NAMALWA (cell line): ENCODE measurements at places on chromosomes 7 and 10.

DNA sequence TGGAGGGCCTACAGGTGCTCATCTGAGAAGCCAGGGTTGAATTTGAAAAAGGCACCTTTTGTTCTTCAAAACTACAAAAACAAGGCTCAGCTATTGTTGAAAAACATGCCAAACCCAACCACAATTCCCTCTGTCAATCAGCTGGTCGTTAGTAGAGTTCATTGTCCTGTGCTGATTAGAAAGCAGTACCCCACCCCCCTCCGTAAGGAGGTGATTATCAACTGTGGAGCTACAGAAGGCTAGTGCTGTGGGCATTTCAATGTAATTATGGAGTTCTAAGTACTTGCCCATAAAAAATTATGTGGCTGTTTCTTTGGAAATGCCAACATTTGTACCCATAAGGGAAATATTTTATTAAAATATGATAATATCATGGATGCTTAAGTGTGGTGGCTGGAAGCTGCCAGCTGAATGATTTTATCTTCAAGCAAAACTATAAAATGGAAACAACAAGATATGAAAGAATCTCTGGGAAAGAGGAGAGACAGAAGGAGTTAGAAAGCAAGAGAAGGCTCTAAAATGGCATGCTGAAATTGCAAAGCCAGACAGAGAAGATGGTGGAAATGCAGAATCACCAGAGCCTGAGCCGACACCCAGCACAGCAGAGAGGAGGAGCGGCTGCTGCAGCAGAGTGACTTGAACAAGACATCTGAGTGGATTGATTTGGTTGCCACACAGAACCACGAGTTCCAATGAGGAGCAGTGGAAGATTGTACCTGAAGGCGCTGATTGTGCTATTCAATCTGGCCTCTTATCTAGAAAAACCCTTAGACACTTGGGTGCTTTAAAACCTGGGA lies 179.5 kb upstream of the LRGUK start:
- no peak for DNase-seq

- DNase-seq, result no peak
These were observed 113.5 kb downstream of the DOCK1 start for GRCh38 chr10:127018766-127019165.

DNA sequence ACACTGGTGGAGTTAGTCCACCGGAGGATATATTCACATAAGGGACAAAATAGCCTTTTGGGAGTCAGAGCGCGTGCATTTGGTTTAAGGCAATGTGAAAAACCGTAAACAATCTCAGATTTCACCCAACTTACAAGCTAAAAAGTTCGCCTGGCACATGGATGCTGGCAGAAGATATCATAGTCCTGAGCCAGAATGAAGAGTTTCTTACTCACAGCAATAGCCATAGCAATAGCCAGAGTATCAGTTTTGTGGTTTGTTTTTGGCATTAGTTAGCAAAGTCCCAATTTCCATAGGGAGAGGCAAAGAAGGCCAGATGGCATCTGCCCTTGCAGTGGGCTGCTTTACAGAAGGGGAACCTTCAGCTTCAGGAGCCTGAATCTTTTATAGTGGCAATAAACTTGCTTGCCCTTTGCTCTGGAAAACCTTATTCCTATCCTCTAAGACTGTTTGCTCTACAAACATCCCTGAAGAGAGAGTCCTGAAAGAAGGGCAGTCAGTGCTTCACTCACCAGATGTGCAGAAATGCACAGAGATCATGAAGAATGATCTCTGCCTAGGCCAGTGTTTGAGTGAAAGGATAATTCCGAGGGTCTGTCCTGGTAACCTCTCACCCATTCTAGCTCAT lies 28.7 kb upstream of the RSBN1L start:
- no peak for DNase-seq

- no peak for DNase-seq
These were observed 39.9 kb downstream of the LDB3 start for GRCh38 chr10:86708068-86708782.

GRCh38 chr7:21184942-21185652 lies 242.8 kb upstream of the SP4 start:
- no peak for DNase-seq

DNA sequence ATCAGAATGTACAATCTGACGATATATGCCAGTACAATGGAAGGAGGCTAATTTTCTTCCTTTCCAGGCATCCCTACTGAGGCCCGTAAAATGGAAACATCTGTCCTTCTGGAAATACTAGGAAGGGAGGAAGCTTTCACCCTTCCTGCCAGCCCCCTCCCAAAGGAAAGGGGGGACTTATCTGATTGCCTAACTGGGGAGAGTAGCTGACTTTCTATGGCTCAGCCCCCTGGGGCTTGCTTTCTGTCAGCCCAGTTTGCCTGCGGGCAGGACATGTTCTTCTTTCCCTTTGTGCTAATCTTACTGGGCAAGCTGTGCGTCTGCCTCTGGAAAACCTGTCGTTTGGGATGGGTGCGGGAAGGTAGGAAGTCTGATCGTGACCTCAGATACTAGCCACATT lies 508.9 kb downstream of the SUGCT start:
- DNase-seq, result no peak

GRCh38 chr10:9786101-9786500 lies 1231.6 kb upstream of the CELF2 start:
- DNase-seq, result no peak

- no peak for DNase-seq
These were observed 38.2 kb downstream of the NDUFB2 start for GRCh38 chr7:140734729-140735128.

GRCh38 chr10:103748020-103748419 lies 107.4 kb downstream of the SH3PXD2A start:
- DNase-seq, result no peak

GRCh38 chr10:86836044-86836443 lies 79.6 kb downstream of the BMPR1A start:
- DNase-seq, result no peak

GRCh38 chr10:72228318-72228751 lies 12.3 kb upstream of the ASCC1 start:
- no peak for DNase-seq

DNA sequence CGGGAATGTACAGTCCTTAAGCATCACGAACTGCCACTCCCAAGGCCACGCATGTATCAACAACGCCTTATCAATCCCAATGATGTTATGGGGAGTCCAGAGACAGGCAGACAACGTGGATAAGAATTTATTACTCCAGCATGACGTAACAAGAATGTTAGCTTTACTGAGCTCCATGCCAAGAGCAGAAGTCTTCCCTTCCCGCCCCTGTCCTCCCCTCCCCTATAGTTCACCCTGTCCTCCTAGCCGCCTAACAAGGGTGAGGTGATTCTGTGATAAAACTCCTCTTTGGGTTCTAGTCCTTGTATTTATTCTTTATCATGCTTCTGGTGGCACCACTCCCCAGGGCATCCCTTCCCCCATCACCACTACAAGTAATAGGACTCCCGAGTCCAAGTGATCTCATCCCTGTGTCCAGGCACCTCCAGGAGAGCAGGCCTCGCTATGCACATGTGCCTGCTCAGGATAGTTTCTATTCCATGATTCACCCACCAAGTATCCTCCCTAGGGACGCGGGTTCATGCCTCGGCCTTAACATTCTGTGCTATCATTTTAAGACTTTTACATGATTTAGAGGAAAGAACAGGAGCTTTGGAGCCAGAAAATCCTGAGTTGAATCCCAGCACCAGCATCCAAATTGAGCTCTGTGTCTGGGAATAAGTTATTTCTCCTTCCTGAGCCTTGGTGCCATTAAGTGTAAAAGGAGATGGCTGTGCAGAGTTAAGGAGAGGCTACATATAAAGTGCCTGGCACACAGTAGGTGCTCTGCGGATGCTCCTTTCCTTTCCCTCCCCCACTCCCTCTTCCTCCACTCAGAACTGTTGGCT lies 15.4 kb downstream of the GSDME start:
- DNase-seq, result no peak

DNA sequence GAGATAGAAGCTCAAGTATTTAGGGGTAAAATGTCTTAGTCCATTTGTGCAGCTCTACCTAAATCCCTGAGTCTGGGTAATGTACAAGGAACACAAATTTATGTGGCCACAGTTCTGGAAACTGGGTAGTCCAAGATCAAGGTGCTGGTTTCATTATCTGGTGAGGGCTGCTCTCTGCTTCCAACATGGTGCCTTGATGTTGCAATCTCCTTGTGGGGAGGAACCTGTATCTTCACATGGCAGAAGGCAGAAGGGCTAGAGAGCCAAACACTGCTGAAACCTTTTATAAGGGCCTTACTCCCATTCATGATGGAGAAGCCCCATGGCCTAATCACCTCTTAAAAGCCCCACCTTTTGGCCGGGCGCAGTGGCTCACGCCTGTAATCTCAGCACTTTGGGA lies 8.7 kb upstream of the BAZ1B start:
- no peak for DNase-seq

GRCh38 chr10:78700816-78701520 lies 367.8 kb upstream of the ZMIZ1 start:
- DNase-seq, result no peak

- DNase-seq, result no peak
These were observed 22.7 kb downstream of the HKDC1 start for GRCh38 chr10:69242852-69243212.

DNA sequence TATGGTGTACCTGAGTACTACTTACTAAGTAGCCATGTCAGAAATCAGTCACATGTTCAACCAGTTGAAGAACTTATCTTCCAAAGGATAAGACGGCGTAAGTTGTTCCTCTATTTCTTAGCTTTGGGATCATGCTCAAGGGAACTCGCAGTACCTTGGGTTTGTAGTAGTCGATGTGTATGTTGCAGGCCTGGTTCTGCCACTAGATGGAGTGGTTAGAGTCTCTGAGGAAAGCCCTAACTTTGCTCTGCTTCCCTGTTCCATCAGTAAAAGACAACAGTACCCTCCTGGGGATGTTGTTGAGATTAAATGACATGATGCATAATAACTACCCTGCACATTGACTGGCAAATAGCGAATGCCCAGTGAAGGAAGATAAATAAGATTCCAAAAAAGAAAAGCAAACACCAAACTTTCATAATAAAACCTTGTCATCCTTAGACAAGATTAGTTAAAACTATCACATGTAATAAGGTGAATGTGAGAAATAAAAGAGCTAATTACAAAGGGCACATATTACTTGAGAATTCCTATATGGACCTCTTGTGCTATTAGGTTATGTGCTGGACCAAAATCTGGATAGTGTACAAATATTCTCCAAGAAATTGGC lies 165.9 kb downstream of the ABCA13 start:
- peak; percentile 41 for DNase-seq

DNA sequence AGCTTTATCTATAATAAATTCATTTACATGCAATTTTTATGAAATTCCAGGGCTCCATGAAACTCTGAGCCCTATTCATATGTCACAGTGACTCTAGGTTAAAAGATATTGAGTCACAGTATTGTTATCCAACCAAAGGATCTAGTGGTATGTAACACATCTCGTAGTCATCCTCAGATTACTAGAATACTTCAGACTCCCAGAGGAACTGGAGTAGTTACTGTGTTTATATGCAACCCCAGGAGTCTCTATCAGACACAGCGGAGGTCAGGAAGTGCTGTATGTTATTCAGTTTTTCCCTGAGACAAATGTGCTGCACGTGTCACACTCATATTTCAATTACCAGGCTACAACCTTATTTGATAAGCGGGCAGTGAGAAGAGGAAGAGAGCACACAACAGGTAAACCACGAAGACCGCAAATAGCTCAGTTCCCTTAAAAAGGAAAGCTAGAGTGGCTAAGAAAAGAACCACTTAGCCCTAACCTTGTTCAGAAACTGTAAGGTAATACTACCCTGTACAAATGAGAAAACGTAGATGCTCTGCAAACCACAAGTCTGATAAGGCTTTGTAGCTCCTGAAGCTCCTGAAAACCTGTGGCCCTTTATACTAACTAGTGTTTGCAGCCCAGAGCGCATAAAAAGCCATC lies 114.0 kb upstream of the CNTNAP2 start:
- DNase-seq, result peak; percentile 40

GRCh38 chr7:149734791-149735075 lies 38.7 kb downstream of the ZNF467 start:
- DNase-seq, result no peak

GRCh38 chr7:20340839-20341238 lies 10.1 kb downstream of the ITGB8 start:
- no peak for DNase-seq

DNA sequence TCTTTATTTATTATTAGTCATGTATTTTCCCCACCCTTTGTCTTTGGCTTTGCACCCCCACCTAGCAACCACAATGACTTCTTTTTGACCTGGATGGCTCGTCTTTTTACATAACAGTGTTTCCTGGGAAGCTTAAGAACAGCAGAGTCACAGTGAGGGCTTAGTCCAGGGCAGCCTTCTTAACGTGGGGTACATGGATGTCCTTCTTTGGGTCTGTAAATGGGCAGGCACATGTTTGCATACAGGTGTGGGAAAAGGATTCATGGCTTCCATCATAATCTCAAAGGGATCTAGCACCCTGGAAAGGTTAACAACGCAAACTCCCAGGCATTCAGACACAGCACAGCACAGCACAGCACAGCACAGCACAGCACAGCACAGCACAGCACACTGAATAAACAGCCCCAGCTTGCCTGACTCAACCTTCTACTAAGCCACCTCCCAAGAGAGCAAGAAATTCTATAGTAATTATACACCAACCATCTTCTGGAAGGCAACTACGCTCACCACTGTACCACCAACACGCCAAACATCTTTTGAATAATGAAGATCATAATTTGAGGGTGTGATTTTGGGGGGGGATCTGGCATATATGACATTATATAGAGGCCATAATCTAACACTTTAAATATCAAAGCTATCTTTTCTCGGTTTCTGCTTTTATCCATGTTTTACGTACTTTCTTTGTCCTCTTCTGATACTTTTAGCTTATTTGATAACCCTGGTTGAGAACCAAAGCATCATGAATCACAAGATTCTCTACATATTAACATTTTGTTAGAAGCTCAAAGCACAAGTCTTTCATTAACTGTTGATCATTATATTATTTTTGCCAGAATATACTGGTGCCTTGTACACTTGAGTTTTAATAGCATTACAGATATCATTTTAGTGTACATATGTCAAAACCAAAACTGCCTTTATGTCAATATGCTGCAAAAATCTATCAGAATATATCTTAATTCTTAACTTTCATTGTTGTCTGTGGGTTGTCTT lies 177.2 kb upstream of the KLF14 start:
- no peak for DNase-seq

GRCh38 chr7:143849785-143850479 lies 52.0 kb downstream of the TCAF1 start:
- no peak for DNase-seq

- no peak for DNase-seq
These were observed 46.7 kb downstream of the LANCL2 start for GRCh38 chr7:55411844-55412243.

- DNase-seq, result peak; percentile 36
These were observed 433.2 kb downstream of the TNS3 start for GRCh38 chr7:47148536-47149207.

- DNase-seq, result peak; percentile 34
These were observed 42.8 kb downstream of the GRB10 start for GRCh38 chr7:50739744-50740435.

GRCh38 chr7:46480619-46481018 lies 559.5 kb upstream of the IGFBP3 start:
- no peak for DNase-seq

GRCh38 chr10:35208536-35208935 lies 81.9 kb downstream of the CREM start:
- no peak for DNase-seq

DNA sequence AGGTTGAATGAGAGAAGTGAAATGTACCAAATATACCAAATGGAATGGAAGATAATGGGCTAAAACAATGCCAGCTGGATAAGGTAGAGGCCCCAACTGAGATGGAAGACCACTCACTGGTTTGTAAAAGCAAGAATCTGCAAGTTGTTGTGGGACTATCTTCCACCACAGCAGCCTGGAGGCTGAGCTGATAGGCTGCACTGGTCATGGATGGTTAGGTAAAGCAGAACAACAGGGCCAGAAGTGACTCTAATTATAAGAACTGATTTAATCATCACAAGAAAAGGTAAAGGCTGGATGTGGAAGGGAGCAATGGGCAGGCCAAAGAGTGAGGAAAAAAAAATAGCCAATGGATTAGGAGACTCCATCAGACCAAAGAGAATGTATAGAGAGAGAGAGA lies 11.8 kb downstream of the TFEC start:
- DNase-seq, result no peak
